ENCODE measurements at places on chromosomes 7 and 10.

DNA sequence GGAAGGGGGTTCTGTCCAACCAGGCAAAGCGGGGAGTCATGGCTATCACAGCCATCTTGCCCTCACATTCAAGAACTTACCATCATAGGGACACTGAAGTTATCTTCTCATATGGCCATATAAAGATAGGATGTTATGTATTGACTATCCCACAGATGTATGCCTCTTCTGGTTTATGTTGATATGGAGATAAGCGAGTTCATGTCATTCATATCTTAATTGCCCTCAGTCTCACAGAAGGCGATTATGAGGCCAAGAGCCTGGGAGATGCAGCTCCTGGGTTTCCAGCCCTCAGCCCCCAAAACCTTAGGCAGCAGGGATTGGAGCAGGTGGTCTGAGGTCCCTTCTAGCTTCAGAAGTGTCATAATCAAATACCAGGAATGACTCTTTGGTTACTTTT, 8.5 kb upstream of the ANKRD61 start:
- DNase-seq, result no peak

DNA sequence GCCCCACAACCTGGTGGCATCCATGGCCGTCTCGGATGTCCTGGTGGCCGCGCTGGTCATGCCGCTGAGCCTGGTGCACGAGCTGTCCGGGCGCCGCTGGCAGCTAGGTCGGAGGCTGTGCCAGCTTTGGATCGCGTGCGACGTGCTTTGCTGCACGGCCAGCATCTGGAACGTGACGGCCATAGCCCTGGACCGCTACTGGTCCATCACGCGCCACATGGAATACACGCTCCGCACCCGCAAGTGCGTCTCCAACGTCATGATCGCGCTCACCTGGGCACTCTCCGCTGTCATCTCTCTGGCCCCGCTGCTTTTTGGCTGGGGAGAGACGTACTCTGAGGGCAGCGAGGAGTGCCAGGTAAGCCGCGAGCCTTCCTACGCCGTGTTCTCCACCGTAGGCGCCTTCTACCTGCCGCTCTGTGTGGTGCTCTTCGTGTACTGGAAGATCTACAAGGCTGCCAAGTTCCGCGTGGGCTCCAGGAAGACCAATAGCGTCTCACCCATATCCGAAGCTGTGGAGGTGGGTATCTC, 1.1 kb downstream of the HTR5A start:
- no peak for DNase-seq

GRCh38 chr7:86978808-86979506, 80.5 kb downstream of the ELAPOR2 start:
- no peak for DNase-seq

DNA sequence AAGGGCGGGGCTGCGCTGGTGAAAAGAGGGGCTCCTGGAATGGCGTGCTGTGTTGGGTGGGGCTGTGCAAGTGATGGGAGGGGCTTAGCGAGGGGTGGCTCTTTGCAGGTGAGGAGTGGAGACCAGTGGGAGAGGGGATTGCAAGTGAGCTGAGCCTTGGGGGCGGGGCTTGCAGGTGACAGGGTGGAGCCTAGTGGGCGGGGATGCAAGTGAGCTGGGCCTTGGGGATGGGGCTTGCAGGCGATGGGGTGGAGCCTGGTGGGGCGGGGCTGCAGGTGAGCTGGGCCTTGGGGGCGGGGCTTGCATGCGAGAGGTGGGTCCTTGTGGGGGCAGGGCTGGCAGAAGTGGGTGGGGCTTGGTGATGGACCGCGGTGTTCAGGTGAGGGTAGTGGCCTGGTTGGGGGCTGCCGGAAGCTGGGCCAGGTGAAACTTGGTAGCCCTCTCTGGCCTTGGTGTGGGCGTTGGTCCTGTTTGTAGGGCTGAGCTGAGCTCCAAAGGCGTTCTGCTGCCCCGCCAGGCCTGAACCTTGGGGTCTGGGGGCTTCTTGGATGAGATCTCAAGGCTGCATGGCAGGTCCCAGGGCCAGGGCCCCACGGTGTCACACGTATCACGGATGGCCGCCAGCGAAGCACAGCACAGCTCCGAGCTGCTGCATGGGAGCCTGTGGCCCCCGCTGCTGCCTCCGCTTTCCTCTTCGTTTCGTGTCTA, 743 bp upstream of the PITRM1 start:
- DNase-seq, result no peak

- no peak for DNase-seq
Measured at GRCh38 chr7:39758234-39758970, 135.0 kb downstream of the RALA start.

- DNase-seq, result no peak
Measured at GRCh38 chr10:46523119-46523961, 33.1 kb downstream of the GPRIN2 start.

DNA sequence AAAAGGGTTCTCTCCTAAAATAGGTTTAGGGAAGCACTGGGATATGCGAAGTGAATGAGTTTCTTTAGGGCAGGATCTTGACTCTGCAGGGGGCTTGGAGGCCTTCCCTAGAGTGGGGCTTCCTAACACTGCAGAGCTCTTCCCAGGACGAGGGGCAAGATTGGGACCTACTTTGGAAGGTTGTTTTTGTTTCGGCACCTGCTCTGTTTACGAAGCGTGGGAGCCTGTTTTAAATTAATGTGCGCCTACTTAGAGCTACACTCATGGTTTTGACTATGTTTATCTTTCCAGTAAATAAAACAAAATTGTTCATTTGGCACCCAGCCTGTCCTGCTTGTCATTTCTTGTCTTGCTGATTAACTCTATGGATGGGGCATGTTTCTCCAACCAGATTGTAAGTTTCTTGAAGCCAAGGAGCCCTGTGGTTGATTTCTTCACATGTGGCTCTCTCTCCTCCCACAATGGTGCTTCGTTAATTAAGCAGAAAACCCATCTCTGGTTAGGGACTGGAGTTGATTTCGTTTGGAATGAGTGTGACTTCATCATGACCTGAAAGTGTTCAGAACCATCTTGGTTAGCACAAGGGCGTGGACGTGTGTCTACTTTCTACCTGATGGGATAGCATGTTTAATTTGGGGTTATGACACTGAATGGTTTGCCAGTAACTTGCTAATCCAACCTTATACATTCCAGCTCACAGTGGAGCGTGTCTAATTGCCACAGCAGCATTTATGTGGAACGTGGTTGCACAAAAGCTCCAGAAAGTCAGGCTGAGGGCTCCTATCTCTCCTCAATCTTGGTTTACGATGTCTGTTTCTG, 98.1 kb downstream of the TCF7L2 start:
- no peak for DNase-seq

DNA sequence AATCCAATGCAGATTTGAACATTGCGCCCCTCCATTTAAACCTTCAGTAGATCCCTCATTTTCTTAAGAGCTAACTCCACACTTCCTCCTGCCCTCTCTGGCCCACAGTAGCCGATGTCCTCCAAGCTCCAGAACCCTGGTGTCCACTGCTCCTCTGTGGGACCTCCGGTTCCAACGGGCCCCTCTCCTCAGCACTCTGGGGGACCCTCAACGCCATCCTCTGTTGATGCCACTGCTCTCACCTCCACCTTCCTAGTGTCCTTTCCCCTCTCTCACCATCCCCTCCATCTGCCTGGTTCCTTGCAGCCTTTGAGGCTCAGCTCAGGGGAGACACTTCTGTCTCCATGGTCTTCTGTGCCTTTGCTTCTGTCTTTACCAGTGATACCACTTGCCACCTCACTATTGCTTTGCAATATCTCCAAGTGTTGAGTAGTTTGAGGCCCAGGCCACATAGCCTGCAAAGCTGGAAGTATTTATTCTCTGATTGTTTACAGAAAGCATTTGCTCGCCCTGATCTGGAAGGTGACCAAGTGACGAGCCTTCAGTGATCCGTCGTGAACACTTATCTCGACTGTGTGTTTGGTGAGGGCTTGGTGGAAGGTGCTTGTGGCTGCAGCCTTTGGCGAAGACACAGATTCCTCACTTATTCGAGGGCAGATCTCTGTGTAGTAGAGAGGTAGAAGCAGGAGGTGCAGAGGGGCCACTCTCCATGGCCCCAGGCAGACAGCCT, 104.8 kb upstream of the SHH start:
- DNase-seq, result no peak

DNA sequence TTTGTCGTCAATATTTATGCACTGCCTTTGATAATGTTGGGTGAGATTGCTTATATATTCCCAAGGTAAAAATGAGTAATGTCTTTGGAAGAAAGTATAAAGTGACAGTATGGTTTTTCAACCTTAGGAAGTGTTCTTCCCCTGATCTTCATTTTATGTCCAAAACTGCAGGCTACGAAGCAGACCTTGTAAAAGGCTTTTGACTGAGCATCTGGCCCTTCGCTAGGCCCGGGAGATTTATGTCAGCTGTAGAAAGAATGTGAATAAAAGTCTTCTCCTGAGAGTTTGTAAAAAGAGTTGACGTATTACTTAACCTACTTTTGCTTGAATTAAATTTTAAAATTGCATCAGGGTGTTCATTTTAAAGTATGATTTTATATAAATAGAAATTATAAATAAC, 116.8 kb downstream of the CPED1 start:
- DNase-seq, result no peak

DNA sequence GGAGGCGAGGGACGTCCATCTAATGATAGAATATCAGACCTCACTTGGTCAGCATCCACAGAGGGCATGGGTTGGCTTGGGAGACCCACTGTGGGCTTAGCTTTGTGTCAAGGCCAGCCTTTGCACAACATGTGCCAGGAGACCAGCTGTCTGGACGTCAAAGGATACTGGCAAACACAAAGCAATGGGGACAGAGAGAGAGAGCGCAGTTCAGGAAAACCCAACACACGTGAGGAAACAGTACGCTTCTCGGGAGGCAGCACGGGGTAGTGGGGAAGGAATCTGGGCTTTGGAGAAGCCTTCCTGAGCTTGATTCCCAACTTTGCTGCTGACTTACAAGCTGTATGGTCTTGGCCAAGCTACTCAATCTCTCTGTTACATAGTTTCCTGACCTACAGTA, 14.7 kb downstream of the PRLHR start:
- no peak for DNase-seq

- no peak for DNase-seq
Measured at GRCh38 chr10:126070476-126071215, 174.3 kb downstream of the FANK1 start.

- peak; percentile 6 for DNase-seq
Measured at GRCh38 chr10:131689954-131690757, 210.7 kb upstream of the PPP2R2D start.

DNA sequence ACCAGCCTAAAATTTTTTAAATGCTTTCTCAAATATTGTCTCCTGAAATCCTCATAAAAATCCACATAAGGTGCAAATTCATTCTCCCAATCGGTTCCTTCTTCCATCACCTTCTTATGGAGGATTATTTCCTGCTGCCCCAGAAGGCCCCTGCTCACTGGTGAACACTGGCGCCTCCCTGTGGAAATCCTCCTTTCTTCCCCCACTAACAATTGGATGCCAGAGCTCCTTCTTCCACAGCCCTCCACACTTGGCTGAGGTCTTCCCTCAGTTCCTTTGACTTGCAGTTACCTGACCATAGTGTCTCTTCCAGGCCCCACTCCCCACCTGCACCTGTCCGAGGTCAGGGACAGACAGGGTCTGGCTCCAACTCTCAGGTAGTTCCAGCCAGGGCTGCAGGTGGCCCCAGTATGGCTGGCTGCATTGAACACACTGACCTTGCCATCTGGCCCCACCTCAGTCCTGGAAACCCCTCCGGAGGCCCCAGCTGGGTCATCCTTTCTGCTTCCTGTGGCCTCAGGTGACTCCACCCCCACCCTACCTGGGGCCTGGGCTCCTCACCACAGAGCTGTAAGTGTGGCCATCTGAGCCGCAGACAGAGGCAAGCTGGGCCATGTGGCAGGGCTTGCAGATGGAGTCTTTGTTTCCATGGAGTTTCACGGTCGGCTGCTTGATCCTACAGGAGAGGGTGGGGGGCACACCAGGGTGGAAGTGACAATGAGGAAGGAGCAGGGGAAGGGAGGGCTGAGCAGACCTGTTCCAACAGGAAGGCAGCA, 18.4 kb downstream of the SPOCK2 start:
- DNase-seq, result no peak

GRCh38 chr7:155791214-155791737, 21.0 kb downstream of the SHH start:
- no peak for DNase-seq

DNA sequence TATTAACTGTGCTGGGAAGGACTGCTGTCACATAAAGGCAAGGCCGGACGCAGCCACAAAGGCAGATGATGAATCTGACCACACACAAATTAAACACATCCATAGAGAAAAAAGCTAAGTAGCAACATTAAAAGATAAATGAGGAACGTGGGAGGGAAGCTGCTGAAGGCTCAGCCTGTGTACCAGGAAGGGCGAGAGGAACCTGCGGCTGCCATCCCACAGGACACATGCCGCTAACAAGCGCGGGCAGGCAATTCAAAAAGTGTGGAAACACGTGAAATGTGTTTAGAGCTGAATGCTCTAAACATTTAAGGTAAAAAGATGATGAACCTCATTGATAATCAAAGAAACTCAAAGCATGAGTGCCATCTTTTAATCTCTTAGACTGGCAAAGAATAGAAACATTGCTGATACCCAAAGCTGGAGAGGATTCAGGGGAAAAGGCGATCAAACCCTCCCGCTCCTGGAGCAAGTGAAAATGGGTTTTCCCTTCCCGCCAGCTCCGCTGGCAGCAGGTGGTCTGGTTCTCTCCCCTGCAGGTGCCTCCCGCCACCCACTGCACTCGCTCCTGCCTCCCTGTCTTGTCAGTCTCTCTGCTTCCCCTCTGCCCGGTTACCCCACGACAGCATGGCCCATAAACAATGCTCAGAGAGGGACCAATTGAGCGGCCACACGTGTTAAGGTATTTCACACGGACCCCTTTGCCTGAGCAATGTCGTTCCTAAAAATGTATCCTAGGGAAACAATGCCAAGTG, 4.2 kb downstream of the STK32C start:
- no peak for DNase-seq

GRCh38 chr10:36766940-36767339, 358.5 kb upstream of the ANKRD30A start:
- no peak for DNase-seq

- DNase-seq, result no peak
Measured at GRCh38 chr7:919114-919442, 35.4 kb downstream of the ADAP1 start.

Measured in right forelimb (tissue), 1 donor.